Heart left ventricle (tissue), 16 donors: ENCODE measurements at places on chromosomes 3 and 15. TPM values are rescaled to one million over a fixed set of nuclear protein-coding genes. Genes with fewer than 3 reads are reported as not detected.

Gene EFCAB12
- polyA plus RNA-seq = 0.07 TPM

Gene MYRIP
- 0.54 TPM for polyA plus RNA-seq

Gene GOLGA8T
- 0.30 TPM for polyA plus RNA-seq

Gene MAP6D1
- polyA plus RNA-seq = 0.46 TPM

GRCh38 chr3:7241584-7242302 lies 380.8 kb downstream of the GRM7 start:
- no peak for DNase-seq

DNA sequence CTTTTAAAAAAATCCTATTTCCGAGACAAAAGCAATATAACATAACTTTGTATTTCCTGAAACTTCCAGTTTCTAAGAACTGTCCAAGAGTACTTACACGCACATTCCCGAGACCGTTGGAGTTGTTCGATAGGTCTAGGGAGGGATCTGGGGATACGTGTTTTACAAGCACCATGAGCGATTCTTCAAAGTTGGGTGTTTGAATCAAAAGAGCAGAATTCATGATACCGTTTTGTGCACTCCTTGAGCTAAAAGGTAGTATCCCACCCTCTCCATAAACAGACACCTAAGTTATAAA lies 700 bp upstream of the EDEM1 start:
- no peak for DNase-seq

DNA sequence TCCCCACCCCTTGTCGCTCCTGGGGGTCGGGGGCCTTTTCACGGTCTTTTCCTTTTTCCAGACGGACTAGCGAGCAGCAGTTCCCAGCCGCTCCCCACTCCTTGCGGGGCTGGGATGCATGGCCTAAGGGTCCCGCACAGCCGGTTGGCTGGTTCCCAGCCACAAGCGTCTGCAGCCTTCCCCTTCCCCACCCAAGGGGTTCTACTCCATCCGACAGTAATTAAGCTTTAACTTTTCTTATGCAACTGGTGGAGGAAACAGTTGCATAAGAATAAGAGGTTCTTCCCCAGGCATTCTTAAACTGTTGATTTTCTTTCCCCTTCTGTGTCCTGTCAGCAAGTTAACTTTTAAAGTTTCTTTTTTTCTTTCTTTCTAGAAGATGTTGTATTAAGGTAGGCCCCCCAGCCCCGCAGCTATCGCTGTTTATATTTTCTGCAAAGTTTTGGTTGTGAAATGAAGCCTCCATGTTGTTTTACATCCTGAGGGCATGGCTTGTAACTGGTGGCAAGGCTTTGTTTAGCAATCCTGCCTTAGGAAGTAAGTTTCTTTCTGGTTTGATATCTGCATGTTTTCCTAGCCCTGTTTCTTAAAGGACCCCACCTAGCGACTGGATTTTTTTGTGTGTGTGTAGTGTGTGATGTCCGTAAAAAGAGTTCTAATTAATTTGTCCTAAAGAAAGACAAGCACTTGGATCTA lies 207.5 kb downstream of the ZNF385D start:
- no peak for DNase-seq

DNA sequence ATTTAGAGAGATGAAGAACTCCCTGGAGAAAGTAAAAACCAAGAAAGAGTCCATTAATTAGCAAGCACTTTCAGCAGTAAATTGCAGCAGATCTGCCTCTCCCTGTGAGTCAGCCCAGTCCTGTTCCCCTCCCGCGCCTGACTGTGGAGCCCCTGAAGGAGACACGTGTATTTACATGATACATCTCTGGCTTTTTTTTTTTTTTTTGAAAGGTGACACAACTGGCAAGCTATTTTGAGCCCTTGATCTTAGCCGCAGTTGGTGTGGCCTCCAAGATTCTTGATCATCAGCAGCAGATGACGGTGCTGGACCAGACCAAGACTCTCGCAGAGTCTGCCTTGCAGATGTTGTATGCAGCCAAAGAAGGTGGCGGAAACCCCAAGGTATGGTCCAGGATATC lies 271.8 kb upstream of the TPM1 start:
- no peak for DNase-seq

DNA sequence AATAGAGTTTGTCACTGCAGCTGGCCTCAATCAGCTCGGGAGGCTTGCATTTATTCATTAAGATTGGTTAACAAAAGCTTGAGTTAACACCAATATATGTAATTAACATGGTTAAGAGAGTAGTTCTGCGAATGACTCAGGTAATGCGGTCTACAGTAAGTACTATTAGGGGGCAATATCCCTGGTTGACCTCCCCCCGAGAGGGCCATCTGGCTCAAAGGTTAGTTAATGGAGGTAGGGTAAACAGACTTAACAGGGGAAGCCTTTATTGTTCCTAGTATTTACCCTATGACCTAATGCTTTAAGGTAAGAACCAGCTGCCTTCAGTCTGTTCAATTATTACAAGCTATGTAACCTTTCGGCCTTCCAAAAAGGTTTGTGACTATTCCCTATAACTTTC lies 403.3 kb upstream of the SGO1 start:
- DNase-seq = no peak

DNA sequence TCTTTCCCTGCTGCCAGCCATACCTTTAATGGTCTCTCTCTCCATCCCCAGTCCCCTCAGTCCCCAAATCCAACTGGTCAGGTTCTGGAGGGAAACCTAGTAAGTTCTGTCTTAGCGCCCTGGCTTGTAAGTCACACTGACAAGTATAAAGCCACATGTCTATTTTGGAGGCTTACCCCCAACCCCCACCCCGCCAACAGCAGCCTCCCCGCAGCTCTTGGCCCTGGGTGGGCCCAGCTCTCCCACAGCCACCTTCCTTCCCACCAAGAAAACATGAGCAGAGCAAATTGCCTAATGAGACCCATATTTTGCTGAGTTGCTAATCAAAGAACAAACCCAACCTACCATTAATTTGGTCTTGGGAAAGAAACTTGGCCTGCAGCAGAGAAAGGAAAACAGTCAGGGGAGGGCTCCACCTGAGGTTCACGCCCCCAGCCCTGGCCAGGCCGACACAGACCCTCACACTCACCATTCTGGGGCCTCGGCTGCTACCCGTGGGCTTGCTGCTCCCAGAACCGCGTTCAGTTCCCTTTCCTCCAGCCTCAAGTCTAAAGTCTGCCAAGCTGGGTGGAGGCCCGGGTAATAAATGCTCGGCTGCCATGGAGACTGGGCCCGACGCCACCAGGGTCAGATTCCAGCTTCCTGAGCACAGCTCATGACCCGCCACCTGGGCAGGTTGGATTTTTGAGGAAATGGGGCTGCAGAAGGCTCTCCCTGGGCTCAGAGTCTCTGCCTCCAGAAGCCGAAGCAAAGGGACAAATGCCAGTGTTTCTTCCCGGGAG lies at the start of gene CALML4:
CALML4 (minus strand) TSS at position 557 of the 782 bp plus-strand sequence; CDS start at position 472, 85 bp downstream.
- peak; percentile 76 for DNase-seq

DNA sequence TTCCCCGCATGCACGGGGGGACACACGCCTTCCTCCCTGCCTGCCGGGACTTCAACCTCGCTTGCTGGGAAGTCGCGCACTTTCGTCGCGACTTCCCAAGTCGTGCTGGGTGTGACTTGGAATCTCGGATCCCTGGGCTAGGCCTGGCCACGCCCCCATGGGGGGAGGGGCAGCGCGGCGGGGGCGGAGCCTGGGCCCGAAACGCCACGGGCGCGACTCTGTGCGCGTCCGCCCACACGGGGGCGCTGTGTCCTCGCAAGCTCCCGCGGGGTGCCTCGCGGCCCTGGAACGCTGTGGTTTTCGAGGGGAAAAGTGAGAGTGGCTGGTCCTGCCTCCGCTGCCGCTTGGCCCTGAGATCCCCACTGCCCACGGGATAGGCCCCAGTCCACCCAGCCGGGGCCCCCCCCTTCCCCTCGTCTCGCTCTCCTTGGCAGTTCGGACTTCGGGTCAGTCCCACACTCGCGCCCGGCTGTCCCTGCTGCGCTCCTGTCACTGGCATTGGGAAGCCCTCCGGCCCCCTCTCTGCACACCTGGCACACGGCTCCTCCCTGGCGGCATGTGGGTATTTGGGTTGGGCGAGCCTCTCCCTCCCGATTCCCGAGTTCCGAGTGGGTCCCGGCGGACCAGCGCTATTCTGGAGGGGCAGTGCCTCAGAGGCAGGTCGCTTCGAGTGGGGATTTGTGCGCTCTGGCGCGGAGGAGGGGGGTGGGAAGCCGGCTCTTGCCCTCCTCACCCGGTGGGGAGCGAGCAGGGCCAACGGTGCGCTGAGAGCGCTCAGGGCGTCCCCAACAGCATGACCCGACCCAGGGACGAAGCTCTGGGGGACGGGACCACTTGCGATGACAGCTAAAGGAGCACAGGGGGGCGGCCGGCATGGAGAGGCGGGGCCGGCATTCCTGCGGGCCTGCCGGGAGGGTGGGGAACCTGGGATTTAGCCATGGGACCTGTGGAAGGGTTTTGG lies 23.6 kb downstream of the SEC61A1 start:
- DNase-seq = peak; percentile 91

DNA sequence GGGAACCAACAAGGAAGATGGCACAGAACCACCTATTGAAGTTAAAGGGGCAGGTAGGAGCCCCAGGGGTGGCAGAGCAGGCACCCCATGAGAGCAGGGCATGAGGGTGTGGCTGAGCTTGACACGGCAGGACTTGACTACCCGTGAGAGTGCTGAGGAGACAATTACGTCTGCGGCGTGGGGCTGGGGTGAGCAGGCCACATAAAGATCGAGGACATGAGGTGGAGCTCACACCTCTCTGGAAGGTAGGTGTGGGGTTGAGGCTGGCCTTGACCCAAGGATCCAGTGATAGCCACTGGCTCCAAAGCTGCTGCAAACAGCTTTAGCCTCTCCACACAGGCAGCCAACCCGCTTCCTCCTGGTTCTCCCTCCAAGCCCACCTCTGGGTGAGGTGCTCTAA lies 64.5 kb downstream of the PCSK6 start:
- no peak for DNase-seq

- DNase-seq = no peak
Measured at GRCh38 chr3:55797084-55797483, 310.0 kb upstream of the WNT5A start.

- DNase-seq = no peak
Measured at GRCh38 chr15:66169023-66169422, 84.5 kb downstream of the MEGF11 start.

DNA sequence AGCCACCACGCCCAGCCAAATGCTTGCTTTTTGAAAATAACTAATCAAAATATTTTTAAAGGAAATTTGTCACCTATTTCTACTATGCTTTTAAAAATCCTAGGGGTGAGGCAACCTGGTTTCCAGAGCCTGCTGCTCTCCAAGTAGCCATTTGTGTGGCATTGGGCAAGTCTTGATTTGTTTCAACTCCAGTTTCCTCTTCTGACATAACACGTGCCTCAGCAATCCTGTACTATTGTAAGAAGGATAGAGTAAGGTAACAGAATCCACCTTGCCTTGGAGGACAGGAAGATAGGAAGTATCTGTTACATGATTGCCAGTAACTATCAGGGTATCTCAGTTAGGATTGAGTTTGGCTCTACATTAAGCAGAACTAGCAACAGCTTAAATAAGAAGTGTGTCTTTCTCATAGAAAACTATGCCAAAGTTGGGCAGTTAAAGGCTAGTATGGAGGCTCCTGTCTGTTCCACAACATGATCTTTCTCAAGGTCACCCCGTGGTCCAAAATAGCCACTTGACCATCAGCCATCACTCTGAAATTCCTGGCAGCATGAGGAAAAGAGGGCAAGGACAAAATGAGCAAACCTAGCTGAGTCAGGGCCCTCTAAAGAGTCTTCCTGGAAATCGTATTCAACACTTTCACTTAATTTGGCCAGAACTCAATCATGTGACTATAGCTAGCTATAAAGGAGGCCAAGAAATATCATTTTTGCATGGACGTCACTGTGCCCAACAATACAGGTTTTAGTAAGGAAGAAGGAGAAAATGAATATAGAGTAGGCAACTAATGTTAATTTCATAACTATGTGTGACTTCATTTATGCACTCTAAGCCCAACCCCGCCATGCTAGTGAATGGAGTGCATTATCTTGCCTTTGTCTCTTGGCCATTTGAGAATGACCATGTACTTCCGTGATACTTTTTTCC lies 66.1 kb downstream of the HMG20A start:
- DNase-seq = no peak

- DNase-seq = no peak
Measured at GRCh38 chr3:171000281-171000680, 26.2 kb downstream of the SLC2A2 start.

DNA sequence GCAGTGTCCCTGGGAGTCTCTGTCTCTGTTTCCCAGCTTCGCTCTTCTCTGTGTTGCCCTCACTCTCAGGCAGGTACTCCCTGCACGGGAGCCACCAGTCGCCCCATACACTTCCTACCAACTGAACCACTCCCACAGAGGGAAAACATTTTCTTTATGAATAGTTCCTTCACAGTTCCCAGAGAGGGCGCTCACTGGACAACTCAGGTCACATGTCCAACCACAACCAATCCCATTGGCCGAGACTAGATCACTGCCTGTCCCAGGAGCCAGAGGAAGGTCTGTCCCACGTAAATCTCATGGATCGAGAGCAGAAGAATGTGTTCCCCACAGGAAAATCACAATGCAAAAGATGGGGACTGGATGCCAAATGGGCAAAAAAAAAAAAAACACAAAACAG lies 26.1 kb downstream of the GRK7 start:
- DNase-seq = no peak

GRCh38 chr3:53812434-53812833 lies 33.8 kb downstream of the CHDH start:
- DNase-seq = no peak

DNA sequence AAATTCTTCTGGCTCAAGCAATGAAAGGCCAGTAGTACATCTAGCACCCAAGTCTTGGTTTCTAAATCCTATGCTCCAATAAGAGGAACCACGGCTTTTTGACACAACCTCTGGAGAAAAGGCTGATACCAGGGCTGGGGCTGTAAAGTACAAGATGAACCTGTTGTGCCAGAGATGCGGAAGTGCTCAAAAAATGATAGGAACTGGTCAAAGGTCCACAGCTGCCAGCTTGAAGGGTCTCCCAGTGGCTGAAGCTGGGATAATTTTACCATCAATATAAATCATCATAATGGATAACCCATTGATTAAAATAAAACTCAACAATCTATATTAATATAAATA lies 558 bp upstream of the NCEH1 start:
- no peak for DNase-seq

GRCh38 chr15:58947179-58947578 lies 13.7 kb upstream of the SLTM start:
- no peak for DNase-seq

GRCh38 chr3:184662187-184662586 lies 49.7 kb downstream of the MAGEF1 start:
- DNase-seq = no peak

- no peak for DNase-seq
Measured at GRCh38 chr3:129950318-129951046, 24.0 kb upstream of the TRH start.

DNA sequence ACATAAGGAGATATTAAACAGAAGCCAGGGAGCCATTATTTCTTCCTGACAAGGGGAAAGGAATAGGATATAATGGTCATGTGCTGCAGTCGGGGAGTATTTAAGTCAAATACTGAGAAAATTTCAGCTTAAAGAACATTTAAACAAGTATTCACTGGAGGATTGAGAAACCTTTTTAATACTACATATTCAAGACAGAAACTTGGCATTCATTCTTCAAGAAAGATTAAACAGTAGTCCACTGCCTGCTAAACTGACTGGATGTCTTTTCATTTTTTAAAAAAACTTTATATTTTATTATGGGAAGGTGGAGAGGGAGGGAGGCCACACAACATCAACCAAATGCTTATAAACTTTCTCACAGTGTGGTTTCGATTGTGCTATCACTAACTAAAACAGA lies 107.4 kb upstream of the CBLB start:
- no peak for DNase-seq
